Astrocyte (in vitro differentiated cells and primary cell): ENCODE measurements at places on chromosomes 5 and 9.

- DNase-seq: peak; percentile 54
Measured at GRCh38 chr5:125310749-125311148, 564.3 kb upstream of the ZNF608 start.

DNA sequence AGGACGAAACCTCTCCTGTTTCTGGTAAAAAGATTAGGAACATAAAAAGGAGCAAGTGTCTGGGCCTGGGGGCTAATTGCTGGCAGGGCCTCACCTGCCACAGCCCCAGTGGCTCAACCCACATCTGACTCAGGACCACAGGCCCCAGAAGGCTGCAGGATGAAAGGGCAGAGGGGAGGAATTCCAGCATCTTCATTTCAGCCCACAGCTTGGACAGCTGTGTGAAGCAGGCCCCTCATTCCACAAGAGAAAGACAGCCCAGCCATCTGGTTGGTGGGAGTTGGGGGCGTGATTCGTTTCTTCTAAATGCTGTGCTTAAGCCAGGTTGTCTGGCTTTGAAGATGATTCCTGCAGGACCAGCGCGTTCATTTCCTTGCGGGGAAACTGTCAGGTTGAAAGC is 29.1 kb downstream of the NKX2-5 start:
- no peak for DNase-seq

DNA sequence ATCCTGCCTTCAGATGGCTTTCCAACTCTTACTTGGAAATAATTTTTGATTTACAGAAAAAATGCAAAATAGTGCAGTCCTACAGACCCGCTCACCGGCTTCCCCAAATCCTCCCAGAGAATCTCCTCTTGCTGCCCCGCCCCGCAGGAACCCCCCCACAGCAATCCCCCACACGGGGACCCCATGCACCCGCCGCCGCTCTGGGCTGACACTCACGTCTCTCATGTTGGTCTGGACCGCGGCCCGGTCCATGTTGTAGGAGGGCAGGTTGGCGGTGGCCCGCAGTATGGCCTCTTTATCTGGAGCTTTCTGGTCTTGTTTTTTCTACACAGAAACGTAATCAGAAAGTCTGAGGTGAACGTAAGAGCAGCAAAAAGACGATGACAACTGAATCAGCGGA is 13.6 kb downstream of the UBAC1 start:
- DNase-seq: no peak

DNA sequence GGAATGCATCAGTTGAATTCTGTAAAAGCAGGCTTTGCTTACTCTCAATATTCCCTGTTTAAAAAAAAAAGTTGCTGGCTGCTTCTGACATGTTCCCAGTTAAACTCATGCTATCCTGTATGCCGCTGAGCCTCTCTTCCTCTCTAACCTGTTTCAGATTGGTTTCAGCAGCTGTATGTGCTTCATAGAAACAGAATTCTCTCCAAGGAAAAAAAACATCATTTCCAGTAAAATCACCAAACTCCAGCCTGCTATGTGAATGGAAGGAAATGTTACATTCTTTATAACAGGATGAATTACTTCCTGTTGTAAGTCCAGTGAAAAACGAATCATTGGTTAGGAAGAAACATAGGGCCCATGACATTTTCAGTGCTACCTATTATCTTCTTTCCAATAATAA is 25.7 kb upstream of the KCNV2 start:
- DNase-seq: no peak

GRCh38 chr9:123954518-123955280 is 24.8 kb upstream of the DENND1A start:
- DNase-seq: no peak

- DNase-seq: no peak
Measured at GRCh38 chr5:87081016-87081415, 186.7 kb upstream of the RASA1 start.

- peak; percentile 74 for DNase-seq
Measured at GRCh38 chr9:85392260-85392659, 349.5 kb downstream of the AGTPBP1 start.

GRCh38 chr9:35274993-35275392 is 113.2 kb downstream of the UNC13B start:
- no peak for DNase-seq

DNA sequence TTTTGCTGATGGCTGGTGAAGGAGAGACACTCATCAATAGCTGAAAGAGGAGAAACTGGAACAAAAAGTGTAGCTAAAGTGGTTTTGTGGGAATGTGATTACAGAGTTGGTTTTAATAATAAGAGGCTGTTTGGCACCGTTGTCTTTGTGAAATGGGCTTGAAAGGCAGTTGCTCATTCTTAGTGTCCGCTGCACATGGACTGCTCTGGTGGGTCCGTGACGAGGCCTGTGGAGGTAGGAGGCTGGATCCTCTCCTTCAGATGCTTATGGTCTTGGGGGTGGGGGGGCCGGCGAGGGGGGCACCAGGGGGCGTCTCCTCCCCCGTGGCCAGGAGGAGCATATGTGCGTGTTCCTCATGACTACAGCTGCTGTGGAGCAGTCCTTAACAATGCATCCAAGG is 29.8 kb downstream of the FUBP3 start:
- DNase-seq: no peak

DNA sequence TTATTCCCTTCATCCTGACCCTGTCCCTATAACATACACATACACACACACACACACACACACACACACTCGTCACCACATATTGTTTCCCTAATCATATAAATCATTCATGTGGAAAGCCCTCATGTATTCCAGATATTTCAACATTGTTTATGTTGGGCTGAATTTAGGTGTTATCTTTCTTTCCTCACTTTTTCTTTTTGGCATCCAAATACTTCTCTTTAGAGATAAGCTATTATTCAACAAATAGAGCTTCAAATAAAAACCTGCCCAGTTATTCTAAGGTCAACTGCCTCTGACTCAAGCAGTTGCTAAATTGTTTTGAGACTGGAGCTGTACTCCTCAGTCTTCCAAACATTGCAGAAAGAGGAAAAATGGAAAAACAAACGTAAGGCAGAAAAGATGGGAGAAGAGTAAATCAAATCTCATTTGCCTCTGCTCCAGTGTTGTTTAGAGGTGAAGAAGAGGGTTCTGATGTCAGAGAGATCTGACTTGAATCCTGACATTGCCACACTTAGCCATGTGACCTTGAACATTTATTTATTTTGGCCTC is 215.7 kb downstream of the GAS1 start:
- peak; percentile 94 for DNase-seq

DNA sequence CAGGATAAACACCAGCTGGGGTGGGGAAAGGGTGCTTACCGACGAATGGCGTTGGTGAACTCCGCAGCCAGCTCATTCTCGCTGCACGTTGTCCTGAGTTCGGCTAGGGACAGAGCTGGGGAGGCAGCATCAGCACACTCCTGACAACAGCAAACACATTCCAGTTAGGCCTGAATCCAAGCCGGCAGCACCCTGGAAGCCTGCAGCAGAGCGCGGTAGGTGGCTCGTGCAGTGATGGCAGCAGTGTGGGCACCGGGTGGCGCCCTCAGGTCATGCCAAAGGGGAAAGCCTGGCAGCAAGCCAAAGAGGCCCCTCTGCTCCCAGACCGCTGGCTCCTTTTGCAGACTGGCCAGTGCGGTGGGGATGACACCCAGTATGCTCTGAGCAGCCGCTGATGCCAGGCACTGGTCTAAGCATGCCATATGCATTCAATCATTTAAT is 66.9 kb downstream of the DCP2 start:
- DNase-seq: no peak

GRCh38 chr5:117494188-117494587 is 919.6 kb upstream of the SEMA6A start:
- no peak for DNase-seq

GRCh38 chr9:137791947-137792346 is 85.6 kb upstream of the CACNA1B start:
- DNase-seq: no peak

DNA sequence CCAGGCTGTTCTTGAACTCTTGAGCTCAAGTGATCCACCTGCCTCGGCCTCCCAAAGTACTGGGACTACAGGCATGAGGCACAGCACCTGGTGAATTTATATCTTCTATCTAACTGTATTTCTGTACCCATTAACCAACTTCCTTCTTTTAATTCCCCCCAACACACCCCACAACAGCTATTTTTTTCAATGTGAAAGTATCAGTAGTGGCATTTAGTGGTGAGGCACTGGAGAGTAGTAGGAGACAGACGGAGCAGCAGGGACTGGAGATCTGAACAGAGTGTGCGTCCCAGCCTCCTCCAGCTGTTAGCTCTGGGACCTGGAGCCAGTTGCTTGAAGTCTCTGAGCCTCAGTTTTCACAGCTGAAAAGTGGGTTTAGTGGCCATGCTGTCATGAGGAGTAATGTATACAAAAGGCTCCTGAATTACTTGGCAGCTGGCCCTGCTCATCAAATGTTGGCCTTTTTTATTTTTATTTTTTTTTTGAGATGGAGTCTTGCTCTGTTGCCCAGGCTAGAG is 11.0 kb upstream of the EEIG1 start:
- DNase-seq: no peak

GRCh38 chr5:40160435-40160834 is 519.3 kb upstream of the PTGER4 start:
- DNase-seq: no peak

GRCh38 chr9:125889112-125889475 is 141.9 kb downstream of the PBX3 start:
- DNase-seq: peak; percentile 47

GRCh38 chr5:122997294-122997693 is 39.2 kb downstream of the PPIC start:
- no peak for DNase-seq

DNA sequence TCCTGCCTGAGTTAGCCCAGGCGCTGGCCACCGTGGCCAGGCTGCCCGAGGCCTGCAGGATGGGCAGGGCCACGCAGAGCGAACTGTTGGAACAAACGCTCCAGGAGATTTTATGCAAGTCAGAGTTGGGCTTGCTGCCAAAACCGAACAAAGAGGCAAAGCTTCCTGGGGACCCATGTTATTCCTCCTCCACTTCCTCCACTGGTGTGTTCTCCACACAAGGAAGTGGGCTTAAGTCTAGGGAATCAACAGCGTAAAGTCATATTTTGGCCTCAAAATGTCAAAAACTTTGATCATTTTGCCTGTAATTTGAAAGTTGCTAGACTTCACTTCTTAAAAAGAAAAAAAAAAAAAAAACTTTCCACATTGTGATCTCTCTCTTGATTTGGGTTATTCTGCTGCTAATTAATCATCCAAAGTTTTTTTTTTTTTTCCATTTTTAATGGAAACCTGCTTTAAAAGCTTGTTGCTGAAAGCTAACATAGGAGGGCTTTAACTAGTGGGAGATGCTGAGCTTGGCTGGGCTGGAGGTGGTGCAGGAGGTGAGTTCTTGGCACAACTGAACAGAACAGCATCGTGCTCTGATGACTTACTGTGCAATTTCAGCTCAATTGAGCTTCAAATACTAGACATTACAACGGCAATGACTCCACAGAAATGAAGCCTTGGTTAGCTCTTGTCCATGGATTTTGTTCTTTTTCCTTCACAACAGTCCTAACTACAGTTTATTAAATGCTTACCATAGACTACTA is 73.0 kb downstream of the PTPDC1 start:
- peak; percentile 71 for DNase-seq

- no peak for DNase-seq
Measured at GRCh38 chr9:123640792-123641222, 284.8 kb downstream of the CRB2 start.
